ENCODE measurements at places on chromosomes 5 and 9. TPM values are rescaled to one million over a fixed set of nuclear protein-coding genes. Genes with fewer than 3 reads are reported as not detected.

Gene INSL4
- 0.81 TPM for total RNA-seq

Gene SH3RF2
- total RNA-seq: 11.2 TPM

Gene PRLR
- total RNA-seq: 0.05 TPM

Gene PTGES
- total RNA-seq: 2.4 TPM

Gene JAKMIP2
- total RNA-seq: 0.79 TPM

- no peak for DNase-seq
Measured at GRCh38 chr5:96530901-96531300, 97.9 kb upstream of the PCSK1 start.

GRCh38 chr5:59317023-59317773, 576.3 kb downstream of the PDE4D start:
- peak; percentile 23 for DNase-seq

GRCh38 chr5:41875121-41875520, 4.9 kb upstream of the OXCT1 start:
- no peak for DNase-seq

DNA sequence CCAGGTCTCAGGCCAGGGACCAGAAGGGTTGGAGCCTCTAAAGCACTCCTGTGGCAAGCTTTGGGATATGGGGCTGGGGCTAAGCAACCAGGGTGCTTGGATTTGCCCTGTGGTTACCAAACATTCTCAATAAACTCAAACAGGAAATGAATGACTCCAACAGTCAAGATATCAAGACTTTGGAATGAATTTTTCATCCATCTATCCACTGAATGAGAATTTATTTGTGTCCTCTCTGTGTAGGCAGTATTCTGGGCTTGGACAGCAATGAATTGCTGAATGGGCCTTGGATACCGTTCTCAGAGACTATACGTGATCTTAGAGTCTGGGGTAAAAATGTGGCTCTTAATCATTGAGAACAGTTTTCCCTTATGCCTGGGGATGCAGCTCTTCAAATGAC, 212.5 kb downstream of the DAB2IP start:
- peak; percentile 4 for DNase-seq

- DNase-seq: no peak
Measured at GRCh38 chr9:37163299-37163698, 42.9 kb downstream of the ZCCHC7 start.

- peak; percentile 55 for DNase-seq
Measured at GRCh38 chr5:174910245-174910737, 185.9 kb downstream of the MSX2 start.

- DNase-seq: peak; percentile 86
Measured at GRCh38 chr9:115157245-115157674, 39.3 kb upstream of the TNC start.

GRCh38 chr5:142680605-142681259, 5.2 kb downstream of the FGF1 start:
- peak; percentile 28 for DNase-seq

GRCh38 chr5:171825051-171825450, 39.4 kb downstream of the SMIM23 start:
- DNase-seq: no peak

DNA sequence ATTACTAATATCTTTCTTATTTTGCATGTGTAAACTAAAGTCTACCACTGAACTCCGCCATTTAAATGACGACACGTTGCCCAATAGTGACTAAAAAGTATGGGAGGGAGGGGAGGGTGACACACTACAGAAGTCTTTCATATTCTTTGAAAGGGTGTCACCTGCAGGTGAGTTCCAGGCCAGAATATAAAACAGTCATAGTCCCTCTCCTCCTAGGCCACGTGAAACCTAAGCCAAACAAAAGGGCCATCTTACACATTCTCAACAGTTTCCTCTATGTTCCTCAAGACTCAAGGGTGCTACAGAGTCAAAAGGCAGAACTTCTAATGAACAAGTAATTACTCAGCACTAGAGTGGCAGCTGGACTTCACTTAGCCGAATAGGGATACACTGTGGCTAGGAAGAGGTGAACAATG, 6.4 kb downstream of the CEMIP2 start:
- DNase-seq: no peak

DNA sequence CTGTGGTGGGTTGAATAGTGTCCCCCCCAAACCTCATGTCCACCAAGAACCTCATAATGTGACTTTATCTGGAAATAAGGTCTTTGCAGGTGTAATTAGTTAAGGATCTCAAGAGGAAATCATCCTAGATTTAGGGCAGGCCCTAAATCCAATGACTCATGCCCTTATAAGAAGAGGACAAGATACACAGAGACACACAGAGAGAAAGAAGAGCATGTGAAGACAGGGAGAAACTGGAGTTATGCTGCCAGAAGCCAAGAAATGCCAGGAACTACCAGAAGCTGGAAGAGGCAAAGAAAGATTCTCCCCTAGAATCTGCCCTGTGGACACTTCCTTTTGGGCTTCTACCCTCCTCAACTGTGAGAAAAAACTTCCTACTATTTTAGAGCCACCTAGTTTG, 8.8 kb downstream of the FAM13B start:
- DNase-seq: no peak

DNA sequence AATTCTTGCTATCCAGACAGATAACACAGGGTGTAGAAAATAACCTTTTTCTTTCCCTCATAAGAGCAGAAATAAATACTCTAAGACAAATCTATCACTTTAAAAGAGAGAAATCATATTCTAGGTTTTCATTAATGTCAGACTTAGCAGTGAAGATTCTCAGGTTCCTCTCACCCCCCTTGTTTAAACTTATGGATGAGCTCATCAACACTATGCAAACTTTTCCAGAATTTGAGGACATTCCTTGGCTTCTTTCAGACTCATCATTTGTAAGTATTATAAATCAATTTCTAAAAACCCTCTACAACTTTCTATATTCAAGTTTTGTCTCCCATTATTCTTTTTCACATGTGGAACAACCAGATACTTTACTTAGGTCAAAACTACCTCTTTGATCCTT, 374.9 kb upstream of the TRPC7 start:
- no peak for DNase-seq

DNA sequence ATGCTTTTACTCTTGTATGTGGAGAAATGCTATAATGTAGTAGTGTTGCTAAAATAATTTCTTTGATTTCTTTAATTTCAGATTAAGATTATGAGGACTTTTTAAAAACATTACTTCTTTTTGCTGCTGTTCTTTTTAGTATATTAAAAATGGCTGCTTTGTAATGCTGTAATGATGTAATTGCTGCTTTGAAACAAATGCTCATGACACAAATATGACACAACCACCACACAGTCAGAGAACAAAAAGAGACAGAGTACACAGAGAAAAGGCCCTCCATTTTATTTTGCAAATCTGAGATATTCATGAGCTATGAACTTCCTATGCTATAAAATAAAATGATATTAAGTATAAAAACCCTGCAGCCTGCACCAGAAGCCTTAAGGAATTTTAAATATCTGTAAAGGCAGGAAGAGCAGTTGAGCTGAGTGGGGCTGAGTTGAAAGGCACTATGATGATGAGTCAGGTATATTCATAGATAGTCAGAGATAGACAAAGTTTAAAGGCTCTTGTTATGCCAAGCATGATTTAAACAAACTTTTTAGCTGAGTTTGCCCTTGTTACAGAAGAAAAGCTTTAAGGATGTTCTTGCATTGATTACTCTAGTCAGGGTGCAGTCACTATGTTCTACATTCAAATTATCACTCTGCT, 5.1 kb upstream of the POU5F2 start:
- DNase-seq: no peak

GRCh38 chr5:157177953-157178352, 2.7 kb upstream of the ITK start:
- no peak for DNase-seq

GRCh38 chr5:79517601-79518000, 3.7 kb upstream of the HOMER1 start:
- no peak for DNase-seq

DNA sequence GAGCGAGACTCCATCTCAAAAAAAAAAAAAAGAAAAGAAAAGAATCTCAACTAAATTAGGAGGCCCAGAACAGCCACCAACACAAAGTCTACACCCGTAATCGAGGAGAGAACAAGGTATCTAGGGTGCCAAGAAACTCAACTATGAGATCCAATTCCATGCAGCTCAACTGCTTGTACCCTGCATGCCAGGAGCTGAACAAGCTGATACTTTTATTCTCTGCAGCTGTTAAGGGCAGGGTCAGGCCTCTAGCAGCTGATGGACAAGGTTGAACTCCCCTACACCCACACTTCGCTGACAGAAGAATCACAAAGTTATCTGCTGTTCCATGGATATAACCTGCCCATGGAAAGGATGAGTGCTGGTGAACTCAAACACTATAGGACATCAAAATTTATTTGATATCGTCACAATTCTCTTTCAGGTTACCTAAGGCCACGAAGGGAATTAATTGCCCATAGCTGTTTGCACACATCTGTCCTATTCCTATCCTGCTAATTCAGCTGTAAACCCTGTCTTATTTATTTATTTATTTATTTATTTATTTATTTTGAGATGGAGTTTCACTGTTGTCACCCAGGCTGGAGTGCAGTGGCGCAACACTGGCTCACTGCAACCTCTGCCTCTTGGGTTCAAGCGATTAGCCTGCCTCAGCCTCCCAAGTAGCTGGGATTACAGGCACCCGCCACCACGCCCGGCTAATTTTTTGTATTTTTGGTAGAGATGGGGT, 20.7 kb downstream of the UBAP2 start:
- DNase-seq: no peak

- no peak for DNase-seq
Measured at GRCh38 chr9:68793605-68794343, 88.7 kb downstream of the PIP5K1B start.

DNA sequence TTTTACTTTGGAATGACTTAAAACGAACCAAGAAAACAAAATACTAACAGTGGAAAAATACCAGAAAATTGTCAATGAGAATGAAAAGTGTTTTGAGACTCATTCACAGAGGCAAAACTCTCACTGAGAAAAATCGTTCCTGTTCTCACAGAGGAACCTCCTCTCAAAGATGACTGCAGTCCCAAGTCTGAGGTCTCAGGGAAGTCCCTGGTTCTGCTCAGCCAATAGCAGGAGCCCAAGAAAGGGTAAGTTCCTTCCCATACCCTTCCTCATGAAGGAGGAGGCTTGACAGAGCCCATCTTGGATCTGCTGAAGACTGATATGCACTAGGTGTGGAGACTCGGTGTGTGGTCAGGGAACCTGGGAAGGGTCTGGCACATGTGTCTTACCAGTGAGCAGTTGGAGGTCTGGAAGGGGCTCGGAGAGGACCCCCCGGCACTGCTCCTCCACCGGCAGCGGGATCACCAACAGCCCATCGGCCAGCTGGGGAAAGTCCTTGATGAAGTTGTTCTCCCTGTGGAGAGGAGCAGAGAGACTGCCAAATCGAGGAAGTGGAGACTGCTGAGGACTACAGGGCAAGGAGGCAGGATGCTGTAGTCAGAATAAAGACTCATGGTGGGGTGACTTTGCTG, 46.0 kb downstream of the TRIM32 start:
- DNase-seq: no peak

DNA sequence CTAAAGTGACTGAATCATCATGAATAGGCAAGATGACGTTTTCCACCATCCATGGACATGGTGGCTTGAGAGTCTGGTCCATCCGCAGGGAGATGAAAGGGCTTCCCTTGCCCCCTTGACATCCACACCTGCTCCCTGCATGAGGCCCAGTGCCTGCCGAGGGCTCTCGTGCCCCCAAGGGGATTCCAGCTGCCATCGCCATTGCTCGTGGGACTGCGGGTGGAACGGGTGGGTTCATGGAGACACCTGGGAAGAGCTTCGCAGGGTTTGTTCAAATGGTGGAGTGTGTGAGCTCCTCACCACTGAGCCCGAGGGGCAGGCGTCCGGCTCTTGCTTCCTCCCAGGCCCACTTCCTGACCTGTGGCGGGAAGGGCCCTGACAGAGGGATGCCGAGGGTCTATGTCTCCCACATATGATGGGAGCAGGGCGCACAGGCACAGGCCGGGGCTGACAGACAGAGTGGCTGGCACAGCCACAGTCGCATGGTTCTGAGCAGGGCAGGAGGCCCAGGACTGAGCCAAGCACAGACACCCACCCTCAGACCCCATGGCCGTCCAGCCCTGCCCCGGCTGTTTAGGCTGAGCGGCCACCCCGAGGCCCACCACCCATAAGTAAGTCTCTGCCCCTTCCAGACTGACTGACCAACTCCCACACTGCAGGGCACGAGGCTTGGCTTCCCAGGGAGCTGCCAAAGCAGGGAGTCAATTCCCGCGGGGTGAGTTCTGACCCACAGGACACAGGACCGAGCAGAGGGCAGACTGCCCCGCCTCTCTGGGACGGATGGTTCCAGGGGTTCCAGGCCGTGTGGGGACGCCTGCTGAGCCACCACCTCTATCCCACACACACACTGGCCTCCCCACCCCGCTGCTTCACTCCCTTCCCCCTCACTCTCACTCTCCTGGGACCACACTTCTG, 70.0 kb upstream of the PPP1R26 start:
- no peak for DNase-seq

DNA sequence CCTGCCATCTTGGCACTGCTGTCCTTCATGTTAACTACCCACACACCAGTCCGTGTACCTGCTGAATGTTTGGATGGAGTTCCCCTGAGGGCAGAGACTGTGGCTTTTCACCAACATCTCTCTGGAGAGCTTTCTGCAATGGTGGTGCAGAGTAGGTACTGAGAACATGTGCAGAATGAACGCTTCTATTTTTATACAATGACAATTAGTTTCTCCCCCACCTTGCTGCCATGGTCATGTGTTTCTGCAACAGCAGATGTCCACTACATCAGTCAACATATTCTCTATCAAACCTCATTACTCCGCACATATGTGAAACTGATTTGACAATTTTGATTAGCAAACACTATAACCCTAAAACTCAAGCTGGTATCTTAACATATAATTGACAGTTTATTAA, 14.5 kb downstream of the PTCH1 start:
- DNase-seq: no peak

GRCh38 chr5:173468821-173469251, 140.6 kb upstream of the STC2 start:
- no peak for DNase-seq

- no peak for DNase-seq
Measured at GRCh38 chr9:87515588-87516221, 18.0 kb downstream of the DAPK1 start.

- DNase-seq: no peak
Measured at GRCh38 chr9:97786341-97786740, 66.7 kb upstream of the FOXE1 start.

DNA sequence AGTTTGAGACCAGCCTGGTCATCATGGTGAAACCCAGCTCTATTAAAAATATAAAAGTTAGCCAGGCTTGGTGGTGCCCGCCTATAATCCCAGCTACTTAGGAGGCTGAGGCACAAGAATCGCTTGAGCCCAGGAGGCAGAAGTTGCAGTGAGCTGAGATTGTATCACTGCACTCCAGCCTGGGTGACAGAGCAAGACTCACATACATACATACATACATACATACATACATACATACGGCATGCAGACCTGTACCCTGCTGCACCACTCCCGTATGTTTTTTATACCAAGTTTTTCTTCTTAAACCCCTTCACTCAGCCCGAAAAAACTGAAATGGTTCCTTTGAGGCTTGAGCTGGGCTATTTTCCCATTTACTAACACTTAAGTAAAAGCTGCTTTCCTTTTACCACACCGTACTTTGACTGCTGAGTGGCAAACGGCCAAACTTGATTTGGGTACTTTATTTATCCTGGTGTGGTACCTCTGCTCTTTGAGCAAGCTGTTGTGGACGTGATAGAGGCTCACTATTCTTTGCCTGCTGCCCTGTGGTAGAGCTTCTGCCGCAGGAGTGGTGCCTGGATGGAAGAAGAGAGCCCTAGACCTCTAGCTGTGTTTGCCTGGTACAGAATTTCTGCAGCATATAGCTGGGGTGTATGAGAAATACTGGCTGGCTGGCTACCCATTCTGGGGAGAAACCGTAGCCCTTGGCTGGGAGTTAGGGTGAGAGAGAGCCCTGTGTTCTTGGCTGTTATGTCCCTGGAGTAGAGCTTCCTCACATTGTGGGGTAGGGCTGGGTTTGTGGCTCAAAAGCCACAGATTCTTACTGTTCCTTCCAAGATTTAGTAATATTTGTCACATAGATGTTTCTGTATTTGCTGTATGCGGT, 19.4 kb downstream of the IPO11 start:
- DNase-seq: no peak

Data from SJSA1 (cell line).